Caudate nucleus (tissue), 63 donors: ENCODE measurements at places on chromosomes 3 and 15.

- DNase-seq, result no peak
These were observed 133.7 kb upstream of the ALCAM start for GRCh38 chr3:105233010-105233409.

- no peak for DNase-seq
These were observed 70.9 kb downstream of the TFG start for GRCh38 chr3:100780071-100780622.

DNA sequence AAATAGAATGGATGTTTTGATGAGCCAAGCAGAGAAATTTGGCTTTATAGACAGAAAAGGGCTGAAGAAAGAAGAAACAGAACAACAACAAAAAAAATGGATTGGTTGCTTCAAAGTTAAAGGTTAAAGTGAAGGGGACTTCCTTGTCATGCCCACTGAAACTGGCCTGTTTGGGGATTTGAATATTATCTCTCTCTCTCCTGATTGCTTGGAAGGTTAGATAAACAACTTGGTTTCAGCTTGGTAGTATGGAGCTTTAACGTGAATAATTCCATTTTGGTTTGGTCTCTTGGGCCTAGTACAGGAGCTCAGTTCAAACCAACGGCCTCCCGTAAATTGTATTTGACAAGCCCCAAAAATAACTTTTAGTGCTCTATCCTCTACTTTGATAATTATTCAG is 70.8 kb upstream of the MBNL1 start:
- no peak for DNase-seq

- no peak for DNase-seq
These were observed 113.5 kb downstream of the IGF2BP2 start for GRCh38 chr3:185711255-185711870.

GRCh38 chr3:20604659-20605058 is 418.7 kb upstream of the SGO1 start:
- no peak for DNase-seq

GRCh38 chr3:13081603-13082360 is 8.6 kb upstream of the IQSEC1 start:
- no peak for DNase-seq

DNA sequence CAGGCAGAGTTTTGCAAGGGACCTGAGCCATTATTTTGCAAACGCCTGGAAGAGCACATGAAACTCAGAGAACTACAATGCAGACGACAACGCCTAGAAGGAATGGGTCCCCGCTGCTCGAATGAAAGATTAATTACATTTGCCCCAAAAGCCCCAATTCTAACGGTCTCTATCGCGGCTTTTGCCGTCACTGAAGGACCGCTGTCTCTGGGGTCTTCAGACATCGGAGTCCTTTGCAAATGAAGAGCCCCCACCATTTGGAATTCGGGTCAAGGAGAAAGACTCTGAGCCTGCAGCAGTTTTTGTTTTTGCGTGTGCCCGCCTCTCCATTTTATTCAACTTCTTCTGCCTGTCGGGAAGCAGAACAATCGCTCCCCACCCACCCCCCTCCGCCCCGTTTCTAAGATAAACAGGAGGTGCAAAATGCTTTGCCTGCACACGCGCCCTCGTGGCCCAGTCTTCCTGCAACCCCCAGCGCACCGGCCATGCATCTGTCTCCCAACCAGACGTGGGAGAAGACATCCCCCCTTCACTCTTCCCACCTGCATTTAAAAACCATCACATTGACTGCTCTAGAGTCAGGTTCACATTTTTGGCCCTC is 13.5 kb downstream of the SOX2 start:
- no peak for DNase-seq

- DNase-seq, result no peak
These were observed 594 bp downstream of the CRELD1 start for GRCh38 chr3:9934235-9934621.
